Glutamatergic neuron (in vitro differentiated cells): ENCODE measurements at places on chromosomes 4 and X.

DNA sequence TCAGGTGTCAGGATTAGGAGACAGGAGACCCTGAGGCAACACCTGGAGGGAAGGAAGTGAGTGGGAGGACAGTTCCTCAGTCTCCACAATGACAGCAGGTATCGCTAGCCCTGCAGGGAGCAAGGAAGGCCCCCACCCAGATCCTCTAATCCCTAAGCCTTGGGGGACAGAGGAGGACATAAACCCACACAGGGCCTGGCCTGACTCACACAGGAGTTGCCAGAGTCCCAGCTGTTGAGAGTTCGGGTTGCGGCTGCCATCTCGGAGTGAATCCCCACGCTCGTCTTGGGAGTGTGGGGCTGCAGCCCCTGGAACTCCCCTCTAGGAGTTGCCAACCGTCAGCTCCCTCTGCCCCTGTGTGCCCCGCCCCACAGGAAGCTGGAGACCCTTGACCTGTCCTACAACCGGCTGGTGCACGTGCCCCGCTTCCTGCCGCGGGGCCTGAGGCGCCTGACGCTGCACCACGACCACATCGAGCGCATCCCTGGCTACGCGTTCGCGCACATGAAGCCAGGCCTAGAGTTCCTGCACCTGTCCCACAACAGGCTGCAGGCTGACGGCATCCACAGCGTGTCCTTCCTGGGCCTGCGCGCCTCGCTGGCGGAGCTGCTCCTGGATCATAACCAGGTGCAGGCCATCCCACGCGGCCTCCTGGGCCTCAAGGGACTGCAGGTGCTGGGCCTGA, 9.2 kb upstream of the BGN start:
- no peak for DNase-seq
- H3K4me1 ChIP-seq: no peaks in the 10 kb centered on the region
- no peaks in the 10 kb centered on the region for H3K27me3 ChIP-seq
- no peak overlapping the region for H3K27ac ChIP-seq

DNA sequence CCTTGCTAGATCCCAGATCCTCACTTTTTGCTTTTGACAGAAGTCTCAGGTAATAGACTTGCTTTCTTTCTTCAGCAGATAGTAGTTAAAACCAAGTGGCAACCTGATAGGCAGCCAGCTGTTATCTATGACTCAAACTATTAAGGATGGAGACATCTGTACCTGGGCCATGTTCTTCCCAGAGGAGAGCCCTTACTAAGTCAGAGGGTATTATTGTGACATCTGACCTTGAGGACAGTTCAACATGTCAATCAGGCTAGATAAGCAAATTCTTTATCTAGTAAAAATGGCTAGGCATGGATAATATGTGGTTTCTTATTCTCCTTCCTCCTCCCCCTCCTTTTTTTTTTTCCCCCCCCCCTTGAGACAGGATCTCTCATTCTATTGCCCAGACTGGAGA, 39.2 kb downstream of the TRIM2 start:
- H3K36me3 ChIP-seq: no peaks in the 10 kb centered on the region
- no peak overlapping the region for H3K4me3 ChIP-seq
- peak overlapping the region; percentile 97 for H3K27ac ChIP-seq
- H3K4me1 ChIP-seq: peaks cover 47% of the 10 kb centered on the region
- no peak for DNase-seq
- peaks cover 15% of the 10 kb centered on the region for H3K27me3 ChIP-seq

DNA sequence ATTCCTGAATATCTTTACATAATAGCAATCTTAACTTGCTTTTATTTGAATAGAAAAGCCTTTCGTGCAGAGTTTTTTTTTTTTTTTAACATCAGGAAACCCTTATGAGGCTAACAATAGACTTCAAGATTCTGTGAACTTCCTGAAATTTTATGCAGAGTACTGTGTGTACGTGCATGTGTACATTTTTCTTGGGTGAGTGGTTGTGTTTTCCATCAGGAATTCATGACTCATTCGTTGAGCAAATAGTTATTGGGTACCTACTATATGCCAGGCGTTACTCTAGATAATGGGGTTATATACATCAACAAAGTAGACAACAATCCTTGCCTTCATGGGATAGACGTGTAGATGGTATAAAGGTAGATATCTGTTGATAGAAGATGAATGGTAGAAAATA, 59.1 kb downstream of the MRPL1 start:
- no peak for DNase-seq
- H3K4me3 ChIP-seq: no peak overlapping the region
- H3K27ac ChIP-seq: no peak overlapping the region
- no peaks in the 10 kb centered on the region for H3K4me1 ChIP-seq
- H3K36me3 ChIP-seq: no peaks in the 10 kb centered on the region
- H3K27me3 ChIP-seq: no peaks in the 10 kb centered on the region

DNA sequence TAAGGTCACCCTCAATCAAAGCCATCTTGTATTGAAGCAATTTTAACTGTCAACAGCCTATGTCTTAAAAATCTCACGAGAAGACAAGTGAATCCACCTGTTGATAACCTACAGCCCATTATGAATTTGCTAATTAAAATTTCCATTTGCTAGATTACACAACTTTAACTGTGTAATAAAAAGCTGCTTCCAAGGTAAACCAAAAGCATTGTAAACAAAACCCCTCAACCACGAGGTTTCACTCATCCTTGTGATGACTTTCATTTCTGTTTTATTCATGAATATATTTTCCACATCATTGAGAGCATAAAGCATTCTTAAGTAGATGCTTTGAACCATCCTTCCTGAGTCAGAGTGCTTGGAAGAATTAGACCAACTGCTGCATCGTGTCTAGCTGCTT, 217.5 kb upstream of the GYPA start:
- no peak overlapping the region for H3K27ac ChIP-seq
- no peaks in the 10 kb centered on the region for H3K27me3 ChIP-seq
- no peak overlapping the region for H3K4me3 ChIP-seq
- DNase-seq: no peak
- no peaks in the 10 kb centered on the region for H3K36me3 ChIP-seq
- H3K4me1 ChIP-seq: peaks cover 12% of the 10 kb centered on the region

GRCh38 chrX:67781132-67781531, 237.3 kb downstream of the AR start:
- no peaks in the 10 kb centered on the region for H3K36me3 ChIP-seq
- H3K27me3 ChIP-seq: no peaks in the 10 kb centered on the region
- H3K27ac ChIP-seq: no peak overlapping the region
- DNase-seq: no peak

- peaks cover 3% of the 10 kb centered on the region for H3K27me3 ChIP-seq
- no peak overlapping the region for H3K4me3 ChIP-seq
- no peak overlapping the region for H3K27ac ChIP-seq
- no peaks in the 10 kb centered on the region for H3K36me3 ChIP-seq
Measured at GRCh38 chr4:1379801-1380331, 26.4 kb downstream of the NKX1-1 start.

DNA sequence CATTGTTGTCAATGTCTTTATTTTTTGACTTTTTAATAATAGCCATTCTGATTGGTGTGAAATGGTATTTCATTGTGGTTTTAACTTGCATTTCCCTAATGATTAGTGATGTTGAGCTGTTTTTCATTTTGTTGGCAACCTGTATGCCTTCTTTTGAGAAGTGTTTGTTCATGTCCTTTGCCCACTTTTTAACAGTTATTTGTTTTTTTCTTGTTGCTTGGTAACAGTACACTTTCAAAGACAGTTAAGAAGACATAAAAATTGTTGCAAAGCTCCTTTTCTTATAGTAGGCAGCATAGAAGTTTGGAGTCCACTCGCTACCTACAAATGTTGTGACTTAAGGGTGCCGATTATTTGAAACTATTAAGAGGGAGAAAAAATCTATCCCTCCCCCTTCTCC, 48.7 kb upstream of the SLC7A11 start:
- H3K27me3 ChIP-seq: no peaks in the 10 kb centered on the region
- H3K36me3 ChIP-seq: no peaks in the 10 kb centered on the region
- no peak overlapping the region for H3K4me3 ChIP-seq
- no peak for DNase-seq

DNA sequence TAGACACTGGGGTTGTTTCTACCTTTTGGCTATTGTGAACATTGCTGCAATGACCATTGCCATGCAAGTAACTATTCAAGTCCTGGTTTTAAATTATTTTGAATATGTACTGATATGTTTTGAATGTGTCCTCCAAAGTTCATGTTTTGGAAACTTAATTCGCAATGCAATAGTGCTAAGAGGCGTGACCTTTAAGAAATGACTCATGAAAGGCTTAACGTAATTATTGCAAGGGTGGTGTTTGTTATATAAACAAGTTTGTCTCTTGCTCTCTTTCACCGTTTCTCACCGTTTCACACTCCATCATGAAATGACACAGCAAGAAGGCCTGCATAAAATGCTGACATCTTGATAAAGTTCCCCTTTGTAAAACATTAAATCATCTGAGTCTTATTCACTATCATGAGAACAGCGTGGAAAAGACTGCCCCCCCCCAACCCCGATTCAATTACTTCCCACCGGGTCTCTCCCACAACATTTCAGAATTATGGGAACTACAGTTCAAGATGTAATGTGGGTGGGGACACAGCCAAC, 506.9 kb upstream of the FAM47C start:
- H3K27ac ChIP-seq: no peak overlapping the region
- H3K36me3 ChIP-seq: no peaks in the 10 kb centered on the region
- no peak for DNase-seq

DNA sequence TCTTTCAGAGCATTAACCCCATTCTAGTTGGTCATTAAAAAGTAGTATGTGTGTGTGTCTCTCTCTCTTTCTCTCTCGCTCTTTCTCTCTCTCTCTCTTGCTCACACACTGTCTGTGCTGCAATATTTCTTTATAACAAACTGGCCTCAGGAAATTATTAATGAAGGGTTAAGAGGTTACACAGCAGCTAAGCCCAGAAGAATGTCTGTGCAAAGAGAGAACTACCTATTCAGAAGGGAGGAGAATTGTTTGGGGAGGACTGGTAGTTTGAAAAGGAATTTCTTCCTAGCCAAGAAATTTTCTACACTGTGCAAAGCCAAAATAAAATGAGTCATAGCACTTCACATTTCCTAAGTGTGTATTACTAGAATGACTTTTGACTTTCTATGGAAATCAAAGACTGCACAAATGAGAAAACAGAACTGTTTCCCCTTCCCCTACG, 22.2 kb downstream of the PDGFC start:
- H3K4me3 ChIP-seq: no peak overlapping the region
- H3K27me3 ChIP-seq: no peaks in the 10 kb centered on the region
- no peak for DNase-seq
- H3K4me1 ChIP-seq: peaks cover 11% of the 10 kb centered on the region
- H3K27ac ChIP-seq: no peak overlapping the region
- no peaks in the 10 kb centered on the region for H3K36me3 ChIP-seq

GRCh38 chrX:16212024-16212423, 44.7 kb downstream of the MAGEB17 start:
- no peaks in the 10 kb centered on the region for H3K27me3 ChIP-seq
- no peak overlapping the region for H3K27ac ChIP-seq
- no peak for DNase-seq
- H3K4me1 ChIP-seq: no peaks in the 10 kb centered on the region
- H3K36me3 ChIP-seq: no peaks in the 10 kb centered on the region

GRCh38 chr4:125244848-125245450, 69.8 kb upstream of the FAT4 start:
- peaks cover 2% of the 10 kb centered on the region for H3K27me3 ChIP-seq
- no peak for DNase-seq
- no peak overlapping the region for H3K4me3 ChIP-seq
- no peak overlapping the region for H3K27ac ChIP-seq
- peaks cover 11% of the 10 kb centered on the region for H3K4me1 ChIP-seq
- H3K36me3 ChIP-seq: no peaks in the 10 kb centered on the region

DNA sequence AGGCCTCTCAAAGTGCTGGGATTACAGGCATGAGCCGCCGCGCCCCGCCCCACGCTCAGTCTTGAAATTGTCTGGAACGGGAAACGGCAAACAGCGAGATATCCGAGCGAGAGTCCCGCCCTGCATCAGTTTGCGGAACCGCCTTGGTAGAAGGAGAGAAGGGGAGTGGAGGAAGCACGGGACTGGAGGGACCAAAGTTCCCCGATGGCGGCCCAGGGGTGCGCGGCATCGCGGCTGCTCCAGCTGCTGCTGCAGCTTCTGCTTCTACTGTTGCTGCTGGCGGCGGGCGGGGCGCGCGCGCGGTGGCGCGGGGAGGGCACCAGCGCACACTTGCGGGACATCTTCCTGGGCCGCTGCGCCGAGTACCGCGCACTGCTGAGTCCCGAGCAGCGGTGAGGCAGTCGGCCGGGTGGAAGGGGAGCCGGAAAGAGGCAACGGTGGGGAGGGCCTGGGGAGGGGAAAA, at the start of gene BST1:
BST1 (plus strand) TSS at position 125 of the 463 bp plus-strand sequence; CDS start at position 205, 80 bp downstream.
- H3K4me3 ChIP-seq: peak within 1 kb of the TSS; percentile 82
- H3K36me3 ChIP-seq: peaks cover 13% of the 10 kb centered on the region
- H3K27ac ChIP-seq: no peak within 1 kb of the TSS
- H3K4me1 ChIP-seq: no peaks in the 10 kb centered on the region
- peak; percentile 43 for DNase-seq
- peaks cover 21% of the 10 kb centered on the region for H3K27me3 ChIP-seq

- H3K4me1 ChIP-seq: peaks cover 5% of the 10 kb centered on the region
- no peaks in the 10 kb centered on the region for H3K36me3 ChIP-seq
- DNase-seq: no peak
- no peaks in the 10 kb centered on the region for H3K27me3 ChIP-seq
- H3K27ac ChIP-seq: no peak overlapping the region
Measured at GRCh38 chr4:137200322-137200721, 332.0 kb downstream of the PCDH18 start.
